ENCODE measurements at places on chromosomes 11 and 22.

GRCh38 chr11:100816823-100817222 is 129.7 kb downstream of the ARHGAP42 start:
- DNase-seq: no peak

DNA sequence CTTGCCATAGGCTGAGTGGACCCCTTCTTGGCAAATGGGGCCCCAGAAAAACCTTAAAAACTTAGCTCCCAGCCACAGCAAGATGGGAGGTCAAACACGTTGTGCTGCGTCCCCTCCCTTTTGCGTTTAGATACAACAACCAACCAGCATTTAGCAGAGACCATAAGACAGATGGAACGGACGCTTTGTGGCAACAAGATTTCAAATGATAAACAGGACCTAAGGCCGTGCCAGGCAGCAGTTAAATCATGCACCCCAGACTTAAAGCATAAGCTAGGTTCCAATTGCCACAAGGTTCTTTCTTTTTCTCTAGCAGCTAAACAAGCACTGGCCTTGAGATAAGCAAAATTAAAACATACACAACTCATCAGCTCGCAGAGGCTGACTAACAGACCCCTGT is 39.4 kb upstream of the NTM start:
- no peak for DNase-seq

GRCh38 chr22:37126882-37127281 is 17.4 kb upstream of the TMPRSS6 start:
- peak; percentile 56 for DNase-seq

DNA sequence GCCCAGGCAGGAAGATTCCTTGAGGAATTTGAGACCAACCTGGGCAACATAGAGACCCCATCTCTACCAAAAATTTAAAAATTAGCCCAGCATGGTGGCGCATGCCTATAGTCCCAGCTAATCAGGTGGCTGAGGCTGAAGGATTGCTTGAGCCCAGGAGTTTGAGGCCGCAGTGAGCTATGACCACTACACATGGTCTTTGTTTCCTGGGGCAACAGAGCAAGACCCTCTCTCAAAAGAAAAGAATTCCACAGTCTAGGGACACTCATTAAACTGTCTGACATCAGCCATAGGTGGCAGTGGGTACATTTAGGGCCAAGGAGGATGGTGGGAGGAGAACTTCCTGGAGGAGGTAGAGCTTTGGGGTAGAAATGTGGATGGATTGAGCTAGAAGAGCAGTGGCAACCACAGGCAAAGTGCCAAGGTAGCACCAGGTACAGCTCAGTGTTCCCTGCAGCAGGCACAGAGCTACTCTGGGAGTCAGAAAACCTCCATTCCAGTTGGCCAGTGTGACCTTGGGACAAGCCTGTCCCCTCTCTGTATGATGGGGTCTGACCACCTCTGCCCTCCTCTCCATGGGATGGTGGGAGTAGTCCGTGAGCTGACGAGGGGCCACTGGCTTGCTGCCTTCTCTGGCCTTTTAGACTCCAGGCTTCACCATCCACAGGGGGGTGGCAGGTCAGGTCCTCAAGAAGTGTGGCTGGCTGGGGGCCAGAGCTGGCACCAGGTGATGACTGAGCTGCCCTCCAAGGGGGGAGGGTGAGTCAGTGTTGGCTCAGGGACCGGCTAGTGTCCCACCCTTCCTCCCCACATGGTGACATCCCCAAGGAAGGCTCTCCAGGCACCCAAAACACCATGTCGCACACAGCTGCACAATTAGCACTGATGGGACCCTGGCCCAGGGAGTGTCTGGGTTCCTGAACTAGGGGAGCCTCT is 3.7 kb upstream of the CLCF1 start:
- no peak for DNase-seq

- DNase-seq: no peak
Measured at GRCh38 chr11:8757047-8757446, 74.5 kb downstream of the RPL27A start.

Data from H9 (cell line).